Tracheal epithelial cell (primary cell): ENCODE measurements at places on chromosomes 6 and 20. TPM values are rescaled to one million over a fixed set of nuclear protein-coding genes. Genes with fewer than 3 reads are reported as not detected.

The TAF11 gene
- total RNA-seq: 17.6 and 23.0 TPM in 2 replicates

The SNAI1 gene
- not detected in 2 replicates for total RNA-seq

The TXLNB gene
- not detected in 2 replicates for total RNA-seq

The SLC16A10 gene
- total RNA-seq: not detected in 2 replicates

The FAM209B gene
- total RNA-seq: not detected in 2 replicates

The SYCP2 gene
- total RNA-seq: 0.43 and 0.48 TPM in 2 replicates

The OR2J3 gene
- total RNA-seq: not detected in 2 replicates

The PBOV1 gene
- total RNA-seq: not detected in 2 replicates

The SFT2D1 gene
- 36.0 and 54.0 TPM in 2 replicates for total RNA-seq

The C6orf47 gene
- 26.7 and 27.1 TPM in 2 replicates for total RNA-seq

The DSN1 gene
- 5.5 and 7.2 TPM in 2 replicates for total RNA-seq

The ZNF391 gene
- total RNA-seq: 0.64 and 2.4 TPM in 2 replicates

The SLC17A9 gene
- total RNA-seq: 0.43 and 2.4 TPM in 2 replicates

The HCRTR2 gene
- not detected in 2 replicates for total RNA-seq

The TMEM244 gene
- total RNA-seq: not detected in 2 replicates
